ENCODE measurements at places on chromosomes 16 and 17. TPM values are rescaled to one million over a fixed set of nuclear protein-coding genes. Genes with fewer than 3 reads are reported as not detected.

AANAT gene
- not detected for total RNA-seq

NIP7 gene
- total RNA-seq = 22.9 TPM

TBX2 gene
- 3.6 TPM for total RNA-seq

CYB5D1 gene
- total RNA-seq = 18.2 TPM

CNTNAP1 gene
- total RNA-seq = 2.3 TPM

CHST6 gene
- total RNA-seq = 7.7 TPM

PLEKHH3 gene
- total RNA-seq = 14.1 TPM

PLD6 gene
- 1.00 TPM for total RNA-seq

EFCAB3 gene
- not detected for total RNA-seq

PPP1R1B gene
- 0.89 TPM for total RNA-seq

ACBD4 gene
- 14.1 TPM for total RNA-seq

PLLP gene
- 1.6 TPM for total RNA-seq

IL34 gene
- total RNA-seq = not detected

HEATR9 gene
- not detected for total RNA-seq

HYDIN gene
- 25.7 TPM for total RNA-seq

KRTAP2-3 gene
- not detected for total RNA-seq

SLC13A5 gene
- total RNA-seq = 1.1 TPM

RRAD gene
- total RNA-seq = 0.36 TPM

EPX gene
- not detected for total RNA-seq

ENPP7 gene
- total RNA-seq = not detected

NPW gene
- total RNA-seq = 5.3 TPM

TUFM gene
- 158 TPM for total RNA-seq

PABPN1L gene
- not detected for total RNA-seq

ULK2 gene
- total RNA-seq = 29.0 TPM

PYDC1 gene
- not detected for total RNA-seq
